Cerebellar nuclear complex (tissue), 1 donor: ENCODE measurements at places on chromosomes 7 and 10.

DNA sequence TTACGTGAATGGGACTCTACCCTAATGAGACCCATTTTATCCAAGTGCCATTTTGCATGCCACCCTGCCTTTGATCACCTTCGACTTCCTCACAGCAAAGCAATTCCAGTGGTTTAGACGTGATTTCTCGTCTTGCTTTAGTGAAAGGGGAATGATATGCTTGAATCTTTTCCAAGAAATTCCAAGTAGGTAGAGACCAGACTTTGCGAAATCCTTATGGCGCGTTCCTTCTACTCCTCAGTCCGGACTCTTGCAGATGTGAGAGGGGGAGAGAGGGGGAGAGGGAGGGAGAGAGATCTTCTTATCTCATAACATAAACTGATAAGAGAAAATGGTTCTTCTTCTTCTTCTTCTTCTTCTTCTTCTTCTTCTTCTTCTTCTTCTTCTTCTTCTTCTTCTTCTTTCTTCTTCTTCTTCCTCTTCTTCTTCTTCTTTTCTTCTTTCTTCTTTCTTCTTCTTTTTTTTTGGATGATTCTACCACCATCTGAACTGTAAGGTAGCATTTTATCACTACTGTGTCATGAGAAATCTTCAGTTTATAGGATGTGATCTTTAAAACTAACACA is 883 bp downstream of the SPAG6 start:
- DNase-seq = no peak

GRCh38 chr10:43921881-43922280 is 273.2 kb upstream of the ZNF32 start:
- no peak for DNase-seq

GRCh38 chr7:148699024-148699781 is 500 bp downstream of the CUL1 start:
- DNase-seq = no peak

DNA sequence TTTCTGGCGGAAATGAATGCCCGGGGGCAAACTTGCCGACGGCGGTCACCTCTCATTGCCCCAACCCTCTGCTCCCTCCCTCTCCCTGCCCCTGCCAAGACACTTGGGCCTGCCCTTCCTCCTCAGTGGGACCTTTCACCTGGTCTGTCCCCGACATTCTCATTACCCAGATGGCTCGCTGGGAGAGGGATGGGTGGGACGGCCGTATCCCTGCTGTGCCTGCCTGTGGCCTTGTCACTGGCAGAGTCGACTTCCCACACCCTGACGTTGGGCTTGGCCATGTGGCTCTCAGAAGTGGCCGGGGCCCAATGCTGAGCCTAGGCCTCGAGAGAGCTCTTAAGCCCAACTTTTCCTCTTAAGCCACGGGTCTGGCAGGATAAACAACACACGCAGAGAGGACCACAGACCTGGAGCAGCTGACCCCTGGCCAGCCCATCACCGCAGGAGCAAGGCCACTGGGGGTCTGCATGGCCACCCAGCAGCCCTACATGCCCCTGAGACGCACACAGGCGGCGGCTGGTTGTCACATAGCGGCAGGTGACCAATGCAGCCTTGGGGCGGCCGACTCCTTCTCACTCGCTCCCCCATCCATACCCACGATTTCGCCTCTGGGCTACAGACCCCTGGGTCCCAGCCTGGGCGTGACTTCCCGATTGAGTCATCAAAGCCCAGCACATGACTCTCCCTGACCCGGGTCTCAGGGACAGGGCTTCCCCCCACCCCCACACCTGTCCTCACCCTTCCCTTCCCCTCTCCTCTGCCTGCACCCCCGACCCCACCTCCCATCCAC is 40.1 kb downstream of the SLC29A4 start:
- no peak for DNase-seq

DNA sequence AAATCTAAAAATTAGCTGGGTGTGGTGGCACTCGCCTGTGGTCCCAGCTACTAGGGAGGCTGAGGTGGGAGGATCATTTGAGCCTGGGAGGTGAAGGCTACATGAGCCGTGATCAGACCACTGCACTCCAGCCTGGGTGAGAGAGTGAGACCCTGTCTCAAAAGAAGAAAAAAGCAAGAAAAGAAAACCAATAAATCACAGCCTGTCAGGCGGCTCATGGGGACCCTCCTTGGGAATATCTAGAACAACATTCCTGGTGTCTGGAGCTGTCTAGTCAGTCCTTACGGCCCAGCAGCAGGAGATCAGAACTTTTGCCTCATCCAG is 130.6 kb upstream of the TNRC18 start:
- DNase-seq = no peak

- DNase-seq = no peak
Measured at GRCh38 chr7:75654855-75655254, 83.9 kb downstream of the HIP1 start.
